Stimulated activated naive B cell treated with anti-CD40 and anti-IgM and Interleukin-4, amounts not matched to agents 10 μg/mL and 1 μg/mL and 100 μg/mL, for 72 hours (primary cell): ENCODE measurements at places on chromosomes 4 and X.

GRCh38 chrX:130393451-130394074 is 8.1 kb upstream of the GPR119 start:
- H3K4me1 ChIP-seq, result no peaks in the 10 kb centered on the region
- no peaks in the 10 kb centered on the region for H3K36me3 ChIP-seq
- H3K27me3 ChIP-seq, result peaks cover 35% of the 10 kb centered on the region
- no peak overlapping the region for H3K4me3 ChIP-seq
- no peak for DNase-seq

- DNase-seq, result no peak
- H3K4me3 ChIP-seq, result no peak overlapping the region
- no peaks in the 10 kb centered on the region for H3K4me1 ChIP-seq
- peaks cover 4% of the 10 kb centered on the region for H3K27me3 ChIP-seq
- no peak overlapping the region for H3K27ac ChIP-seq
Observed at GRCh38 chr4:83889802-83890201, 353.9 kb downstream of the GPAT3 start.

DNA sequence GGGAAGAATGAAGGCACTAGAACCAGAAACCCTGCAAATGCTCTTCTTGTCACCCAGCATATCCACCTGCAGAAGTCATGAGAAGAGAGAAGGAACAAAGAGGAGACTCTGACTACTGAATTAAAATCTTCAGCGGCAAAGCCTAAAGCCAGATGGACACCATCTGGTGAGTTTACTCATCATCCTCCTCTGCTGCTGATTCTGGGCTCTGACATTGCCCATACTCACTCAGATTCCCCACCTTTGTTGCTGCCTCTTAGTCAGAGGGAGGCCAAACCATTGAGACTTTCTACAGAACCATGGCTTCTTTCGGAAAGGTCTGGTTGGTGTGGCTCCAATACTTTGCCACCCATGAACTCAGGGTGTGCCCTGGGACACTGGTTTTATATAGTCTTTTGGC is 181.7 kb downstream of the AR start:
- peaks cover 4% of the 10 kb centered on the region for H3K4me1 ChIP-seq
- no peak overlapping the region for H3K27ac ChIP-seq
- no peak for DNase-seq
- H3K4me3 ChIP-seq, result no peak overlapping the region
- no peaks in the 10 kb centered on the region for H3K36me3 ChIP-seq

GRCh38 chr4:2011583-2011982 is 2.8 kb upstream of the NELFA start:
- no peak overlapping the region for H3K27ac ChIP-seq
- H3K36me3 ChIP-seq, result peaks cover 5% of the 10 kb centered on the region
- no peak overlapping the region for H3K4me3 ChIP-seq
- H3K27me3 ChIP-seq, result peaks cover 11% of the 10 kb centered on the region
- H3K4me1 ChIP-seq, result peaks cover 12% of the 10 kb centered on the region
- no peak for DNase-seq

DNA sequence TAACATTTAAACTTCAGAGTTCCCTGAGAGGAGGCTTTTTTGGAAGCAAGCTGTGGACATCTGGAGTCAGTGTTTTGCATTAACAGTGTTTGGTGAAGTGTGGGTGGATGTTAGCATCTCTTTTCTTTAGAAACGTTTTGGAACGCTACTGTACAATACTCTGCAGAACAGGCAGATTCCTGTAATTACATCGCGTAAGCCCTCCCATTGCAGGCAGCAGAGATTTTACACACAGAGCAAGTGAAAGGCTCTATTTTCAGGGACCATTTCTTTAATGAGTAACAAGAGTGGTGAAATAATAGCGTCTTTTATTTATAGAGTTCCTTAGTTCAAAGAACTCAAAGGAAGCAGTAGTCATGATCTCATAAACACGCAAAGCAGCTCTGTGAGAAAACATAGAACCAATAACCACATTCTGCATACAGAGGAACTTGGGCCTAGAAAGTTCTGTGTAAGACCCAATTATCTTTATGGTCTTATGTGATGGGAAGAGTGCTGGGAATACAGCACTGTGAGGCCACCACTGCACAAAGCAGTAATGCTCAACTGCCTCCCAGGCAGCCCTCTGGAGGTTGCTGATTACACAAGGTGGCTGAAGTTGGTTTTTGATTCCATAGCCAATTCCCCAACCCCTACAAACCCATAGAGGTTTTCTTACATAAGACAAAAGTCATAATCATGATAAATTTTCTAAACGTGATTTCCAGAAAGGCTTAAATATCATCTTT is 298.7 kb upstream of the EPHA5 start:
- H3K4me1 ChIP-seq, result no peaks in the 10 kb centered on the region
- no peak overlapping the region for H3K4me3 ChIP-seq
- no peak overlapping the region for H3K27ac ChIP-seq
- no peaks in the 10 kb centered on the region for H3K36me3 ChIP-seq
- DNase-seq, result no peak

GRCh38 chr4:162793571-162793970 is 373.1 kb downstream of the NAF1 start:
- H3K27me3 ChIP-seq, result no peaks in the 10 kb centered on the region
- no peak for DNase-seq
- H3K36me3 ChIP-seq, result no peaks in the 10 kb centered on the region
- no peak overlapping the region for H3K4me3 ChIP-seq

GRCh38 chr4:108169664-108170063 is 932 bp upstream of the LEF1 start:
- no peaks in the 10 kb centered on the region for H3K36me3 ChIP-seq
- peak overlapping the region; percentile 84 for H3K4me3 ChIP-seq
- peaks cover 56% of the 10 kb centered on the region for H3K27me3 ChIP-seq
- H3K27ac ChIP-seq, result no peak overlapping the region
- peaks cover 68% of the 10 kb centered on the region for H3K4me1 ChIP-seq
- no peak for DNase-seq

DNA sequence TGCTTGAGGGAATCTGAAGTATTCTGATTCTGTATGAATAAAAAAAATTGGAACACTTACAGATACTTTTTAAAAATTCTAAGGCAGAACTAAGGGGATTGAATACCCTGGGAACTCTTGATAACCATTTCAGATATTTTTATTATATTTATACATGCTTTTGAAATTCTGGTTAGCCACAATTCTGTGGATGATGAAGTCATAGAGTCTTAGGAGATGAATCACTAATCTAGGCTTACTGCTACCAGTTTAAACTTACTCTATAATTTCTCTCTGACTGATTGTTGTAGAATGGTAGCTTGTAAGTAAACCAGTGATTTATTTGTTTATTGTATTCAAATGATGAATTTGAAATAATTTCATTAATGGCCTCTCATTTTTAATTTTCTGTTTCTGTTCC is 11.4 kb upstream of the SLAIN2 start:
- no peaks in the 10 kb centered on the region for H3K4me1 ChIP-seq
- H3K36me3 ChIP-seq, result no peaks in the 10 kb centered on the region
- DNase-seq, result no peak
- no peaks in the 10 kb centered on the region for H3K27me3 ChIP-seq
- H3K4me3 ChIP-seq, result no peak overlapping the region

DNA sequence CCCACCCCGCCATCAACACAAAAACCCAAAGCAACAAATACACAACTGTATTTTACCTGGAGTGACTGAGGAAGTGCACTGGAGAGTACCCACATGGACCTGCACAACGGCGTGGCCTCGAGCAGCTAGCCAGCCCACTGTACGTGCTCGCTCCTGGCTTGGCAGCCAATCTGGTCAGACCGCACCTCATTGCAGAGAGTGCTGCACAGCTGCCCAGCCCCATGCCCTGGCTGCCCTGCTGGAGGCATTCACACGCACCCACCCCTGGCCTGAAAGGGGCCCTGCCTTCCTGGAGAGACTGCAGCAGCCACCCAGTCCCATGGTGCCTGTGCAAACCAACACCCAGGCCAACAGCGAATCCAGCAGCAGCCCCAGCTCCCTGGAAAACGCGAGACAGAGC is 116.3 kb downstream of the GALNTL6 start:
- no peaks in the 10 kb centered on the region for H3K27me3 ChIP-seq
- no peaks in the 10 kb centered on the region for H3K36me3 ChIP-seq
- no peak overlapping the region for H3K4me3 ChIP-seq
- DNase-seq, result no peak
- peaks cover 1% of the 10 kb centered on the region for H3K4me1 ChIP-seq

GRCh38 chrX:48800574-48801279 is 1.1 kb upstream of the HDAC6 start:
- DNase-seq, result no peak
- H3K27ac ChIP-seq, result peak overlapping the region; percentile 99
- H3K36me3 ChIP-seq, result peaks cover 11% of the 10 kb centered on the region
- peak overlapping the region; percentile 91 for H3K4me3 ChIP-seq

- DNase-seq, result no peak
- no peaks in the 10 kb centered on the region for H3K4me1 ChIP-seq
- H3K27ac ChIP-seq, result no peak overlapping the region
- peaks cover 11% of the 10 kb centered on the region for H3K27me3 ChIP-seq
- no peaks in the 10 kb centered on the region for H3K36me3 ChIP-seq
Observed at GRCh38 chr4:67394879-67395278, 150.4 kb downstream of the CENPC start.

DNA sequence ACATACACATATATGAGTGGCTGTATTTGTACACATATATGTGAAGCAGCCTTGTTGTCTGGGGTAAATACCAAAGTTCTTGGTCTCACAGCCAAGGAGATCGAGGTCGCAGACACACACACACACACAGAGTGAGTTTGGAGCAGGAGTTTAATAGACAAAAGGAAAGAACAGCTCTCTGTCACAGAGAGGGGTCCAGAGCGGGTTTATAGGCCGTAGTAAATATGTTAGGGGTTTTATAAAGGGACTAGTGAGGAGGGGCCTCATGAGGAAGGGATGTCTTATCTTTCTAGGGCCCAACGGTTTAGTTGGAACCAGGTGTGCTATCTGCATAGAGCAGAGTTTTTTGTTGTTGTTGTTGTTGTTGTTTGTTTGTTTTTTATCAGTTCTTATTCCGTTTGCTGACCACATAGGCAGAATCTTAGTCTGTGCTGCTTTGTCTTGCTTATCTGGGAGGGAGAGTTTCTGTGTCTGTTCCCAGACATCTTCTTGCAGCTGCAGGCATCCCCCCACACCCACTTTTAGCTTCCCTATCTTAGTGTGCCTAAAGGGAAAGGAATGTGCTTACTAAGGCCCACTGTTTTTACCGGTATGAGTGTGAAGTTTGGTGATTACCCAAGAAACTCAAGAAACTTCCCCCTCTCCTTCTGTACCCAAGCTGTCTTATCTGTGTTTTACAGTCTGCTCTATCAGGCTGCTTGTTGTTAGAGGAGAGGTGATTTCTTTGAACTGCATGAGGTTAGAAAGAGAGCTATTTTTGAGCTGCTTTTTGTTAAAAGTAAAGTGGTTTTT is 91.9 kb downstream of the TENT5D start:
- H3K27me3 ChIP-seq, result no peaks in the 10 kb centered on the region
- no peak overlapping the region for H3K27ac ChIP-seq
- H3K4me1 ChIP-seq, result no peaks in the 10 kb centered on the region
- H3K36me3 ChIP-seq, result no peaks in the 10 kb centered on the region
- H3K4me3 ChIP-seq, result no peak overlapping the region
- DNase-seq, result no peak

DNA sequence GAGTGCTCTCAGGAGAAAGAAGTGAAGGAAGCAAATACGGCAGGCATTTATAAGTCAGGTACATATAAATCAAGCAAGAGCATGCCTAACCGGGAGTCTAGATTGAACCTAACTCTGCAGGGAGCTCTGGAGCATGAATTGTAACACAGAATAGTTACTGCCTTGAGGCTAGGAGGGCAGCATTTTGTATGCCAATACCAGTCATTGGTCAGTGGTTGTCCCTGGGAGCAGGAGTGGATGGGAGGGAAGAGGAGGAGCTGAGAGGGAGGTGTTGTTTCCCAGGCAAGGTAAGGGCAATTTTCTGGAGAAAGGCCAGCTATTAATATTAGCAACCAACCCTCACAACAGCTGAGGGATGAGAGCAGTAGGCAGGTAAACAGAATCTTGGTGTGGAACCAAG is 224.7 kb upstream of the DCAF8L1 start:
- H3K27ac ChIP-seq, result no peak overlapping the region
- no peaks in the 10 kb centered on the region for H3K4me1 ChIP-seq

DNA sequence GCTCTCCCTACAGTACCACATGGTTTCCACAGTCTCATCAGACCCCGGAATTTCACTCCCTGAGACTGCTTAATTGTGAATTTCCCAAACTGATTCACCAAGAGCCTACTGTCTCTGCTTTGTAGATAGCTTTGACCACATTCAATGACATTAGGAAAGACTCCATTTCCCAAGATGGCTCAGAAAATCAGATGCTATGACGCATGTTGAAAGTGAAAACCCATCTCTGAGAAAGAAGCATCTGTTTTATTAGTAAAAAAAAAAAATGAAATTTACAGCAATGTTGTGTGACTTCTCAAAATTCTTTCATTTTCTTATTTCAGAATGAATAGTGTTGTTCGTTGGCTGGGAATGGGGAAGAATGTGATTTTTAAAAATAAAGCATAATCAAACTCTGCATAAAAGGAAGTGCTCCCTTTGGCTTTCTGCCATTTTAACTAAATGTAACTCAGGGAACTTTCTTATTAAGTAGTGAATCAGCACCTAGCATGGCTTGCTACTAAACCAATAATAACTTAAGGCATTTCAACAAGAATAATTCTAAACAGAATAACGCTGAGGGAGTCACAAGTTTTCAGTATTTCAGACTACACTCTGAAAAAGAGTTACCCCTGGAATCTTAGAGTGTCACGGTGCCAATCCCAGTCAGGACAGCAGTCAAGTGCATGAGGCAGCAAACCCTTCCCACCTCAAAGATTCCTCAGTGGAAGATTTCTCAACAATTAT is 97.4 kb upstream of the MYOZ2 start:
- no peaks in the 10 kb centered on the region for H3K27me3 ChIP-seq
- H3K4me1 ChIP-seq, result no peaks in the 10 kb centered on the region
- no peak overlapping the region for H3K4me3 ChIP-seq
- no peak overlapping the region for H3K27ac ChIP-seq
- DNase-seq, result no peak
- H3K36me3 ChIP-seq, result no peaks in the 10 kb centered on the region

DNA sequence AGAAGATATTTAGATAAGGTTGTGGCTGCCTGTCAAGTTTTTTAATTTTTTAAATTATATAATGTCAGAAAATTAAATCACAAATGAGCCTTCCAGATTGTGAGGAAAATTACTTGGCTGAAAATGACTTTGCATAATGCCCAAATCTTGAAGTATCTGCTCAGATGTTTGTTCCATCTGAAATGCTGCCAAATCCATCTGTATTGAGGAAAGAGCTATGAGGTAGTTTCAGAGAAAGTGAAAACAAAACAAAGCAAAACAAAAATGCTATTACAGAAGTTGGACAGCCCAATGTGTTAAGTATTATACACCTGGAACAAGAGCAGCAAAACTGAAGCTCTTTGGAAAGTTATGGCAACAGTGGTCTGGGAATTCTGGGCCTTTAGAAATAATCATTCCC is 23.3 kb upstream of the GUCY1B1 start:
- no peak overlapping the region for H3K4me3 ChIP-seq
- H3K36me3 ChIP-seq, result no peaks in the 10 kb centered on the region
- H3K27ac ChIP-seq, result no peak overlapping the region
- no peaks in the 10 kb centered on the region for H3K27me3 ChIP-seq
- H3K4me1 ChIP-seq, result no peaks in the 10 kb centered on the region

GRCh38 chr4:148344352-148344751 is 97.9 kb downstream of the NR3C2 start:
- no peak for DNase-seq
- H3K27me3 ChIP-seq, result no peaks in the 10 kb centered on the region
- H3K36me3 ChIP-seq, result peaks cover 5% of the 10 kb centered on the region
- H3K4me3 ChIP-seq, result no peak overlapping the region
- peaks cover 2% of the 10 kb centered on the region for H3K4me1 ChIP-seq
